Activated CD4-positive, alpha-beta T cell treated with anti-CD3 and anti-CD28 coated beads, Interleukin-2, amount 50 U/mL, for 48 hours (primary cell): ENCODE measurements at places on chromosomes 3 and 15.

DNA sequence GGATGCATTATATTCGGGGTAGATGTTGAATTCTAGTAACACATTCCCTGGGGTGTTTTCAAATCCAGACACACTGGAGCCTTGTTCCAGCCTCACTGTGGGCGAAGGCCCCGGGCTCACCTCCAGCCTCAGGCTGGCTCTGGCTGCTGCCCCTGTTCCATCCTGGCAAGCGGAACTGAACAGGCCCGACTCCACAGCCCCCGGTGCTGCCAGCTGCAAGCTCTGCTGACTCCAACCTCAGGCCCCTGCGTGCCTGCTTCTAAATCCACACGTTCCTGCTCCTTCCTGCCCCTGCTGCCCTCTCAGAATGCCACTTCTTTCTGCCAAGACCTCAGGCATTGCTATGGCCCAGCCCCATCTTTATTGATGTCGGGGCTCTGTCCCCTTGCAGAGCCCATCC is 90.6 kb downstream of the LIPC start:
- no peak for DNase-seq

GRCh38 chr3:156749244-156749643 is 74.9 kb downstream of the TIPARP start:
- DNase-seq: no peak

DNA sequence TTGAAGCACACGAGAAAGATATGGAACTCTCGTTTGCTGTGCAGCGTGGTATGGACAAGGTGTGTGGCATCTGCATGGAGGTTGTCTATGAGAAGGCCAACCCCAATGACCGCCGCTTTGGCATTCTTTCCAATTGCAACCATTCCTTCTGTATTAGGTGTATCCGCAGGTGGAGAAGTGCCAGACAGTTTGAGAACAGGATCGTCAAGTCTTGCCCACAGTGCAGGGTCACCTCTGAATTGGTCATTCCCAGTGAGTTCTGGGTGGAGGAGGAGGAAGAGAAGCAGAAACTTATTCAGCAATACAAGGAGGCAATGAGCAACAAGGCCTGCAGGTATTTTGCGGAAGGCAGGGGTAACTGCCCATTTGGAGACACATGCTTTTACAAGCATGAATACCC is 1.2 kb downstream of the MKRN3 start:
- no peak for DNase-seq

DNA sequence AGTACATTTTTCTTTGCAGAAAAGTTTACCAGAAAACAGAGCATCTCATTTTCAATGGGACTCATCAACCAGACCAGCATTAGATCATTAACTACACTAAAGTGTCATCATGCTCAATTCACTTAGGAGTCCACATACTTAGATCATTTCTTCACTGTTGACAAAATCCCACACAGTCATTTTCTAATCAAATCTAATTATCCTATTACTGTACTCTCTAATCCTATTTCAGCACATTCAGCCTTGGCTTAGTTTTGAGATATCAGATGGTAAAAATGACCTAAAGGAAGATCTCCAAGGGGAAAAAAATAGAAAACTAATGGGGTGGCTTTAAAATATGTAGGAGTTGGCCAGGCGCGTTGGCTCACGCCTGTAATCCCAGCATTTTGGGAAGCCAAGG is 5.2 kb upstream of the CTXN2 start:
- no peak for DNase-seq

- no peak for DNase-seq
Observed at GRCh38 chr3:61715886-61716527, 154.6 kb downstream of the PTPRG start.

DNA sequence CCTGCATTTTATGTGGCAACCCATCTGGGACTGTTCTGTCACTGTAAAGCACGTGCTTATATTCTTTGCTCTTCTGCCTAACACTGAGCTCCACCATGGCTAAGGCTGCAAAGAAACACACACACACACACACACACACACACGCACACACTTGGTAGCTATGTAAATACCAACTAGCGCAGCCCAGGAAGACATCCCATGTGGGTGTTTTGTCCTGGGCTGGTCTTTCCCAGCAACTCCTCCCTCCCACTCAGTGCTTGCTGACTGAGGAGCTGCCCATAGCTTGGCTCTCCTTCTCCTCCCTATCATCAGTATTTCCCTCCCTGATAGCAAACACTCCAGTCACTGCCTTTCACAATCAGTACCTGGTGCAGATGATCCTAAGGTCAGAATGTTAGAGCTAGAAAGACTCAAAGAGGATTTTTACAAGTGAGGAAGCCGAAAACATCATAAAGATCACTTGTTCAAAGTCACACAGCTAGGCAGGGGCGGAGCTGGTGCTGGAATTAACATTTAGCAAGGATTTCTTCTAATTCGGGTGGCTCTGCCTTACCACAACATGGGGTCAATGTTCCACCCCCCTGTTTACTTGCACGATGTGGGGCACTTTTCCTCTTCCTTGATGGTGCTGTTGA is 377.1 kb upstream of the TBL1XR1 start:
- DNase-seq: no peak

DNA sequence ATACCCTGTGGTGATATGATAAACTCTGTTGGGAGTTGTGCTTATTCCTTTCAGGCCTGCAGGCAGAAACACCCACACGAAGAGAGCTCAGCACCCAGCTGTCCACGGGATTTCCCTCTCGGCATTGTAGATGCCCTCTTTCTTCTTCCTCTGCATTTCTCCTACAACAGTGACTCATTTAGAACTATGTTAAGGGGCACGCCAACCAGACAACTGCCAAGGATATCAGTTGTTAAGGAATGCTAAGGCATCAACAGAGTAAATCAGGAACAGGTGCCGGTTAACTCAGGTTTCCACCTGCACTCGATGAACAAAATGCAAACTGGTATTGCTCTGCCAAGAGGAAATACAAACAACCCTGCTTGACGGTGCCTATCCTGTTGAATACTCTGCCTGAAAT is 270.0 kb upstream of the PEX5L start:
- no peak for DNase-seq

- DNase-seq: no peak
Observed at GRCh38 chr15:71387810-71388209, 272.5 kb downstream of the THSD4 start.

DNA sequence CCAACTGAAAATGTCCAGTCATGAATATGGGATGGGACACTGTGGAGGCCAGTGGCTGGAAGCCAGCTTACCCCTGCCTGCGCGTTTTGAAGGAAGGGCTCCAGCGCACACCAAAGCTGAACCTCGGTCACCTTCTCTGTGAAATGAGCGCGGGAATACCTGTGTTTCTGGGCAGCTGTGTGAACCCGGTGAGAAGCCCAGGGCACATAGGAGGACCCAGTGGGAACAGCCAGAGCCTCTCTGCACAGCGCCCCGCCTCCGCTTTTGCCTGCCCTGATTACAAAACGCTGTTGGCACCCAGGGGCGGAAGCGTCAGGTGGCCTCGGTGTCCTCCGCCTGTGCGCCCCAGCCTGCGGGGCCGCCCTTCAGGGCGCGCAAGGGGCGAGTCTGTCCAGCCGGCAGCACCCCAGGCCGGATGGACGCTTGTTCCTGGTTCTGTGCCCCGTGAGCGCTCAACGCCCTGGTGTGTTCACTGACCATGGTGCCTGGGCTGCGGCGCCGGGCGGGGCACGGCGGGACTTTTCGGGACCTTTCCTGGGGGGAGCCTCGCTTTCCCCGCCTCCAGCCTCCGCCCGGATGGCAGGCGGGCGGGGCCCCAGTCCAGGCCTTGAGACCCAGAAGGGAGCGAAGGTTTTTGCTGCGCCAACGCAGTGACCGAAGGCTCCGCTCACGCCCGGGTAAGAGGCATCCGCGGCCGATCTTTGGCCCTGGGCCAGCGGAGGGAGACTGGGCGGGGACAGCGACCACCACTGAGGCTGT is at the start of gene SQOR:
Gene SQOR, plus strand, starts transcription at position 598 of the 759 bp plus-strand sequence. CDS start 23,895 bp downstream, outside the sequence.
- DNase-seq: peak; percentile 77

DNA sequence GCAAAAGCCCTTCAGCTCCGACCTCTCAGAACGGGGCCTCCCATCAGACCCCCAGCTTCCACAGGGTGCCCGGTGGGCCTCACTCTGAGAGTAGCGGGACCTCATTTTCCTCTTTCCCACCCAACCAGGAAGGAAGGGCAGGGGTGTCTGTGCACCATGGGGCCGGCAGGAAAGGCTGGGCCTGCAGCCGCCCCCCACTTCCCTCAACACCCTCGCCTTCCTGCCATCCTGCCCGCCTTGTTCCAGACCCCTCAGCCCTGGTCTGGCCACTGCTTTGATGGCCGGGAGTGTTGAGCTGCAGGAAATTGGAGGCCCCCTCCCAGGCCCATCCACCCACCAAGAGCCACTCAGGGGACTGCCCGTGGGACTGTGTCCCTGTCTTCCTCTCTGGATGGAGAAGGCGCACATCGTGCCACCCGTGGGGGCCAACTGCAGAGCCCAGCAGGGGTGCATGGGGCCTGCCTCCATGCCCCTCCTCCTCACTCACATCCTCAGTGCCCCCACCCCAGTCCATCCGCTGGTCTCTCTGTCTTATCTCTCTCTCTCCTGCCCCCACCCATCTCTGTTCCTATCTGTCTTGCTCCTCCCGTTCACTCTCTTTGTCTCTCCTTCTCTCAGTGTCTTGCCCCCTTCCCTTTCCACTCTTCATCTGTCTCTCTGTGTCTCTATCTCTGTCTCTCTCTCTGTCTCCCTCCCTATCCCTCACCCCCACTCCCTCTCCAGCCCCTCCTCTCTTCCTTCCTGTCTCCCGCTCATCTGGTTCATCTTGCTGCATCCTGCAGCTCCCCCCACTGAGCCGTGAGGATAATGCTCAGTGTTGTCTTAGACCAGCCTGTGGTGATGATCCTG is 1.8 kb upstream of the PLXND1 start:
- no peak for DNase-seq

DNA sequence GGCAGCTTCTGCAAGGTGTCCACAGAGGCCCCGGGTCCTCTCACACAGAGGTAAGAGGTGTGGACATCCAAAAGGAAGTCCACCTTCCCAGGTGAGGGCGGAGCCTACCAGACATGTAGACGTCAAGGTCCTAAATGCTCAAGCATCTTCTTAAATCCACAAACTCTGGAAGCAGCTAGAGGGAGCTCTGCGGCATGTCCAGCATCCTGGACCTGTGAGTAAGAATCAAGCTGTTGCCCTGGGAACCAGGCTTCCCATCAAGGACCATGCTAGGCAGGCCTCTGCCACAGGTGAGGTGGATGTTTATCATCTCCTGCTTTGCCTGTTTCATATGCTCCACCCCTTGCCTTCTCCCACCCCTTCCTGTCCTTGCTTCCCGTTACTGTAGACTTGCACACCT is 368.2 kb downstream of the GABRG3 start:
- DNase-seq: no peak

- DNase-seq: no peak
Observed at GRCh38 chr3:127961124-127961523, 46.1 kb downstream of the KBTBD12 start.

GRCh38 chr15:78640527-78641101 is 396 bp downstream of the CHRNB4 start:
- DNase-seq: no peak
